Thyroid gland (tissue), 4 donors: ENCODE measurements at places on chromosomes 3 and 15. TPM values are rescaled to one million over a fixed set of nuclear protein-coding genes. Genes with fewer than 3 reads are reported as not detected.

The TYRO3 gene
- 1.6 TPM for total RNA-seq

The MED12L gene
- 6.2 TPM for total RNA-seq

The KY gene
- total RNA-seq: 10.2 TPM

The GOLGA8R gene
- total RNA-seq: 25.0 TPM

The SLC2A2 gene
- total RNA-seq: not detected

The PLA1A gene
- total RNA-seq: 2.0 TPM

The CCR8 gene
- total RNA-seq: not detected

The TTLL13 gene
- not detected for total RNA-seq

The EIF5A2 gene
- total RNA-seq: 2.0 TPM

The CHRM5 gene
- total RNA-seq: not detected

The LRTM1 gene
- total RNA-seq: not detected

- no peaks in the 10 kb centered on the region for H3K36me3 ChIP-seq
- H3K4me1 ChIP-seq: peaks cover 8% of the 10 kb centered on the region
- no peak for DNase-seq
- H3K4me3 ChIP-seq: no peak overlapping the region
These were observed 2.9 kb downstream of the IGDCC3 start for GRCh38 chr15:65374821-65375401.

GRCh38 chr15:83766339-83766738, 112.4 kb downstream of the ADAMTSL3 start:
- DNase-seq: no peak
- H3K27me3 ChIP-seq: no peaks in the 10 kb centered on the region
- H3K4me1 ChIP-seq: no peaks in the 10 kb centered on the region
- H3K36me3 ChIP-seq: no peaks in the 10 kb centered on the region
- H3K4me3 ChIP-seq: no peak overlapping the region

- H3K4me3 ChIP-seq: no peak overlapping the region
- H3K27ac ChIP-seq: no peak overlapping the region
- H3K27me3 ChIP-seq: peaks cover 54% of the 10 kb centered on the region
These were observed 1.6 kb upstream of the SHOX2 start for GRCh38 chr3:158107605-158108444.

- peaks cover 12% of the 10 kb centered on the region for H3K4me1 ChIP-seq
- H3K27me3 ChIP-seq: no peaks in the 10 kb centered on the region
- H3K36me3 ChIP-seq: no peaks in the 10 kb centered on the region
- DNase-seq: peak; percentile 5
- H3K27ac ChIP-seq: no peak overlapping the region
- no peak overlapping the region for H3K4me3 ChIP-seq
These were observed 6.6 kb upstream of the SSR3 start for GRCh38 chr3:156561533-156561932.

- peaks cover 9% of the 10 kb centered on the region for H3K4me1 ChIP-seq
- no peak overlapping the region for H3K4me3 ChIP-seq
These were observed 223.4 kb downstream of the ATP8B4 start for GRCh38 chr15:49895347-49896223.

- H3K27me3 ChIP-seq: no peaks in the 10 kb centered on the region
- H3K4me1 ChIP-seq: no peaks in the 10 kb centered on the region
- no peak for DNase-seq
- no peak overlapping the region for H3K27ac ChIP-seq
- peaks cover 7% of the 10 kb centered on the region for H3K36me3 ChIP-seq
These were observed 31.1 kb downstream of the PLXND1 start for GRCh38 chr3:129575233-129575996.

- H3K36me3 ChIP-seq: no peaks in the 10 kb centered on the region
- H3K4me1 ChIP-seq: no peaks in the 10 kb centered on the region
- H3K27ac ChIP-seq: no peak overlapping the region
These were observed 165.0 kb upstream of the SUCLG2 start for GRCh38 chr3:67819447-67819846.

DNA sequence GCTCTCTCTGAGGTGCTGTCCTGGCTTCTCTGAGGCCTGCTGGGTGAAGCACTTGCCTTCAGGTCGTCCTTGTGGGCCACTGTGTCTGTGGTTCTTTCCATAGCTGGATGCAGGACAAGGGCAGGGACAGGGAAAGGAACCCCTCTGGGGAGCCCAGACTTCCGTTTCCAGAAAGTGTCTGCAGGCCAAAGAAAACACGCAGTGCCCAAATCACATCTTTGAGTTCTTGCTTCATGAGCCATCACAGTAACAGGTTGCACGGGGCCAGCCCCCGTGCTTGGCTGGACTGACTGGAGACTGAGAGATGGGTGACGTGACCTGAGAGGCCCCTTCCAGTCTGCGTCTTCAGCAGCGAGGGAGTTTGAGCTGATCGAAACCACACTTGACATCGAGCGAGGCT, 115.8 kb downstream of the GABRG3 start:
- no peak for DNase-seq
- no peak overlapping the region for H3K27ac ChIP-seq
- no peak overlapping the region for H3K4me3 ChIP-seq
- no peaks in the 10 kb centered on the region for H3K4me1 ChIP-seq
- no peaks in the 10 kb centered on the region for H3K27me3 ChIP-seq
- no peaks in the 10 kb centered on the region for H3K36me3 ChIP-seq

DNA sequence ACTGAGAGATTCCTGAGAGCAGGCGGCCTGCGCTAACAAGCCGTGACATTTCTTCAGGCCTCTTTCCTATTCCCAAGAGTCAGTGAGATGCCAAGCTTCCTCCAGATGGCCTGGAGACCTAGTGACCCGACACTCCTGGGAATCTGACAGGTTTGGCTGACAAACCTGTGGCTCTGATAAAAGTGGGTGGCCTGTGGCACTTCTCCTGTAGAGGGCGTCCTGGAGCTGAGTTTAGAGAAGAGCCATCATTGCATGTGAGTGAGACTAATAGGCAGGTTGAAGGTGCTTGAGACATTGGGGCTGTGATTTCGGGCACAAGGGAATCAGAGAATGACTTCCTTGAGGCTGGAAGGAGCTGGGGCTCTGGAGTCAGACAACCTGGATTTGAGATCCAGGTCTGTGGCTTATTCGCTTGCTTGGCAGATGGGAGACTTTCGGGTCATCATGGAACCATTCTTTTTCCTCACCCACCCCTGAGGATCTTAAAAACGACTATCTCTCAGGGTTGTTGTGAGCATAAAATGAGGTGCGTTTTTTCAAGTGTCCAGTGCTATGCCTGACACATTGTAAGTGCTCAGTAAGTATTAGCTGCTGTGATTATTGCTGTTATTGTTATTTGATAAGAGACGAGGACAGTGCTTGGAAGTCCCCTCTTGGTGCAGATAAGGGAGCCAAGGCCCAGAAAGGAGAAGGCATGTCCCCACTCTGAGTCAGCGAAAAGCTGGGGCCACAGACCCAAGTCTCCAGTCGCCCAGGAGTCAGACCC, 77.2 kb downstream of the SCN10A start:
- H3K36me3 ChIP-seq: no peaks in the 10 kb centered on the region
- no peak overlapping the region for H3K4me3 ChIP-seq
- H3K4me1 ChIP-seq: no peaks in the 10 kb centered on the region
- no peak overlapping the region for H3K27ac ChIP-seq
- DNase-seq: no peak

- H3K4me1 ChIP-seq: peaks cover 25% of the 10 kb centered on the region
- peaks cover 10% of the 10 kb centered on the region for H3K36me3 ChIP-seq
- H3K27me3 ChIP-seq: no peaks in the 10 kb centered on the region
- H3K27ac ChIP-seq: no peak overlapping the region
- no peak overlapping the region for H3K4me3 ChIP-seq
- no peak for DNase-seq
These were observed 56.4 kb upstream of the ACTC1 start for GRCh38 chr15:34851751-34852150.

GRCh38 chr3:111851511-111851954, 7.5 kb upstream of the PHLDB2 start:
- no peaks in the 10 kb centered on the region for H3K36me3 ChIP-seq
- H3K27me3 ChIP-seq: no peaks in the 10 kb centered on the region
- no peak for DNase-seq
- no peaks in the 10 kb centered on the region for H3K4me1 ChIP-seq
- H3K27ac ChIP-seq: no peak overlapping the region
- no peak overlapping the region for H3K4me3 ChIP-seq

DNA sequence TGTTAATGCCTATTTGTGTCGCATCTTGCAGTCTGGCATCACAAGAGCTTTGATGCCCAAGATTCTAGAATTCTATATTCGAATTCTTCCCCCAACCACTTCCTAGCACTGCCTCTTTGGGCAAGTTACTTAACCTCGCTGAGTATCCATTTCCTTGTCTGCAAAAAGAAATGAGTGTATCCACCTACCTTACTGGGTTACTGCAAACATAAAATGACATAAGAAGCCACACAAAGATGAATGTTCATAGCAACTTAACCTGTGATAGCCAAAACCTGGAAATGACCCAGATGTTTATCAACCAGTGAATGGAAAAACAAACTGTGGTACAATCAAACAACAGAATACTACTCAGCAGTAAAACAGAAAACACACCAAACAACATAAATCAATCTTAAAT, 24.9 kb downstream of the RFTN1 start:
- H3K4me1 ChIP-seq: peaks cover 83% of the 10 kb centered on the region
- no peaks in the 10 kb centered on the region for H3K27me3 ChIP-seq
- no peak overlapping the region for H3K4me3 ChIP-seq
- H3K27ac ChIP-seq: peak overlapping the region; percentile 95

GRCh38 chr15:85649372-85649771, 145.4 kb downstream of the KLHL25 start:
- H3K27ac ChIP-seq: peak overlapping the region; percentile 27
- H3K4me3 ChIP-seq: no peak overlapping the region
- DNase-seq: no peak
- H3K4me1 ChIP-seq: peaks cover 7% of the 10 kb centered on the region
- no peaks in the 10 kb centered on the region for H3K27me3 ChIP-seq

GRCh38 chr3:179801263-179801662, 148.4 kb downstream of the USP13 start:
- no peak for DNase-seq
- no peaks in the 10 kb centered on the region for H3K27me3 ChIP-seq
- no peak overlapping the region for H3K27ac ChIP-seq
- H3K4me3 ChIP-seq: no peak overlapping the region
- no peaks in the 10 kb centered on the region for H3K4me1 ChIP-seq

GRCh38 chr3:82080261-82080660, 318.8 kb upstream of the GBE1 start:
- H3K36me3 ChIP-seq: no peaks in the 10 kb centered on the region
- no peak overlapping the region for H3K27ac ChIP-seq
- no peaks in the 10 kb centered on the region for H3K4me1 ChIP-seq
- no peak overlapping the region for H3K4me3 ChIP-seq
- no peak for DNase-seq

GRCh38 chr3:49805367-49805782, 2.3 kb downstream of the INKA1 start:
- H3K4me3 ChIP-seq: no peak overlapping the region
- H3K27ac ChIP-seq: peak overlapping the region; percentile 91
- peaks cover 13% of the 10 kb centered on the region for H3K36me3 ChIP-seq
- H3K4me1 ChIP-seq: peaks cover 12% of the 10 kb centered on the region

DNA sequence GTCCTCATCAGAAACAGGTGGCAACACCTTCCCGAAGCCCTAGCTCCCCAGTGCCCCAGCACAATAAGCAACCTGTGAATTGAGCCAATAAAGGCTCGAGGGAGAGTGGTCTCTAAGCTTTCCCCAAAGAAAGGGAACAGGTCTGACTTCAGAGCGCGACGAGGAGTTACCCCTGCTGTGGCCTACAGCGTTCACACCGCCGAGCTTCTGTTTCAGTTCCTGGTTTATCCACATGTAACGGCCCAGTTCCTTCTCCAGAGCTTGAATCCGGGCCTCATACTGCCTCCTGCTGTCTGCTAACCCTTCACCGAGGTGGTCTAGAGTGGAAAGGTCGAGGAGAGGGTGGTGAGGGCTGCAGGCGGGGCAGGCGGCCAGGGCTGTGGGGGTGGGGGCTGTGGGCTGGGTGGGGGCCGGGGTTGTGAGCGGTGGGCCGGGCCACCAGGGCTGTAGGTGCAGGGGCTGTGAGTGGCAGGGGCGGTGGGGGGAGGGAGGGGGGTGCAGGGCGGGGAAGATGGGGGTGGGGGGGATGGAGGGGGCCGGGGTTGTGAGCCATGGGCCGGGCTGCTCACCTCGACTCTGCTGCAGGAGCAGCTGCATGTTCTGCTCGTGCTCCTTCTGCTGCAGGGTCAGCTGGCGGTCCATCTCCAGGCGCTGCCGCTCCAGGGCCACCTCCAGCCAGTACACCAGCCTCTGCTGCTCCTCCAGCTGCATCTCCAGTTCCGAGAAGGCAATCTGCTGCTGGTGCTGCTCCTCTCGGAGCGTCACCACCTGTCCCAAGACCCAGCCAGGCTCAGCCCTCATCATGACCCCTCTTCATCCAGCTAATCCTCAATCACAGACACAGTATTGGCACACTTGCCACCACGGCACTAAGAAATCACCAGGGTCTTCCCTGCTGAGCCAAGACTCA, 26.2 kb downstream of the KIF7 start:
- no peaks in the 10 kb centered on the region for H3K4me1 ChIP-seq
- peaks cover 46% of the 10 kb centered on the region for H3K36me3 ChIP-seq
- DNase-seq: no peak
- no peaks in the 10 kb centered on the region for H3K27me3 ChIP-seq

DNA sequence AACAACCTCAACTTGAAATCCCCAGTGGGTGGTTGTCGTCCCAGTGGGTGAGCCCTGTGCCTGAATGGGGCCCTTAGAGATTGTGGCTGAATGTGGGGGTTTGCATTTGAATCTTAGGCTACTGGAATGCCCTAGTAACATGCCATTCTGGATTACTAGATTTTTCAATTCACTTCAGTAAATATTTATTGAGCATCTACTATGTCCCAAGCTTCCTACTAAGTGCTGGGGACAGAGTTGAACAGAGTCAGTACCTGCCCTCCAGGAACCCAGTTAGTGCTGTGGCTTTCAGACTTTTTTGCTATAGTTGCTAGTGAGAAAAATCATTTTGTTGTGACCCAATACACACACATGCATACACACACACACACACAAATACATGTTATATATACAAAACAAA, 39.0 kb downstream of the CORO2B start:
- H3K4me3 ChIP-seq: no peak overlapping the region
- no peaks in the 10 kb centered on the region for H3K36me3 ChIP-seq
- DNase-seq: no peak
- peaks cover 9% of the 10 kb centered on the region for H3K4me1 ChIP-seq
- H3K27me3 ChIP-seq: no peaks in the 10 kb centered on the region

GRCh38 chr3:29275309-29275708, 5.6 kb upstream of the RBMS3 start:
- DNase-seq: no peak
- H3K36me3 ChIP-seq: no peaks in the 10 kb centered on the region
- no peak overlapping the region for H3K27ac ChIP-seq
- H3K4me1 ChIP-seq: peaks cover 8% of the 10 kb centered on the region
- no peaks in the 10 kb centered on the region for H3K27me3 ChIP-seq

GRCh38 chr3:164470471-164470870, 607.8 kb downstream of the SI start:
- no peak overlapping the region for H3K4me3 ChIP-seq
- no peak overlapping the region for H3K27ac ChIP-seq
- DNase-seq: no peak
- no peaks in the 10 kb centered on the region for H3K36me3 ChIP-seq

DNA sequence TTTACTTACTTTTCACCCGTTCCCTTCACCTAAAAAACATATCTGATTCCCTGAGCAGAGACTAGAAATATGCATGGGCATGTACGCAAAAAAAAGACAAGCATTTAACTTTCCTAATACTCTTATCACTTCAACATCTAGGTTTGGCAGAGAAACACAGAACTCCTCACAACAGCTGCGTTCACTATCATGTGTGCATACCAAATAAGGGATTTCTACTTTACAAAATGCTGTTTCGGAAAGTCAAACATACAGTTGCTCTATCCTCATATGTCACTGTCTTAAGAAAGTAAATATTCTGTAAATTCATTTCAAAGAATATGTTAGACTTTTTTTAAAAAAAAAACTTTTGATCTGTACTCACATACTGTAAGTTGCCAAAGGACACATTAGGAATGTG, 65.1 kb upstream of the CBLB start:
- H3K27ac ChIP-seq: no peak overlapping the region
- H3K36me3 ChIP-seq: no peaks in the 10 kb centered on the region
- H3K4me1 ChIP-seq: peaks cover 11% of the 10 kb centered on the region
- no peak for DNase-seq
- no peaks in the 10 kb centered on the region for H3K27me3 ChIP-seq
